ENCODE measurements at places on chromosomes 16 and 17.

DNA sequence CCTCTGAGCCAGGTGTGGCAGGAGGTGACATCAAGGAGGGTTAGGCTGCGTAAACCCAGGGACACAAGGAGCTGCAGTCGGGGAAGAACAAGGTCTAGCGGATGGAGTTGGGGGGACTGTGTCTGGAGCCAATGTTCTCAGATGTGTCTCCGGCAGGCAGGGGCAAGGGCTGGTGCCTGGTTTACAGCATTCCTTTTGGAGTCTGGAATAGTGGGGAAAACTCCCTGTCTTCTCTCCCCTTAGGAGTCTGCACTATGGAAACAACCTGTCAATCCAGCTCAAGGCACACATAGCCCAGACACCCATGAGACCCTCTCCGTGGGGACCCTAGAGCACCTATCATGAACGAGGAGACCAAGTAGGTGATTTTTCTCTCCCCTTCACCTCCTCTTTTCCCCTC lies 27.5 kb downstream of the NLRC5 start:
- DNase-seq, result no peak

GRCh38 chr17:45307290-45308015 lies 9.4 kb downstream of the MAP3K14 start:
- peak; percentile 14 for DNase-seq

DNA sequence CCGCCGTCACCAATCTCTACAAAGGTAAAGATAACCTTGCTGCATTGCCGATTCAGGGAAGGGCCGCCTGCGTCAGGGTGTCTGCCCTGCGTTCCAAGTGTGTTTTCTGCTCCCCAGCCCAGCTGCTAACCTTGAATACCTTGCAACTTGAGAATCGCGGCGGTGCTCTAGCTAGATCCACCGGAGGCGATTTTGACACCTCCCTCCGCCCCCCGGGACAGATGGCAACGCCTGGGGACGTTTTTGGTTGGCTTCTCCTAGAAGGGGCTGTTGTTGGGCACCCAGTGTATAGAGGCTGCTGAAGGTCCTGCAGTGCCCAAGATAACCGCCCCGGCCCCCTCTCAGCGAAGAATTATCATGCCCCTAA lies 1.5 kb downstream of the HAPSTR1 start:
- peak; percentile 16 for DNase-seq

DNA sequence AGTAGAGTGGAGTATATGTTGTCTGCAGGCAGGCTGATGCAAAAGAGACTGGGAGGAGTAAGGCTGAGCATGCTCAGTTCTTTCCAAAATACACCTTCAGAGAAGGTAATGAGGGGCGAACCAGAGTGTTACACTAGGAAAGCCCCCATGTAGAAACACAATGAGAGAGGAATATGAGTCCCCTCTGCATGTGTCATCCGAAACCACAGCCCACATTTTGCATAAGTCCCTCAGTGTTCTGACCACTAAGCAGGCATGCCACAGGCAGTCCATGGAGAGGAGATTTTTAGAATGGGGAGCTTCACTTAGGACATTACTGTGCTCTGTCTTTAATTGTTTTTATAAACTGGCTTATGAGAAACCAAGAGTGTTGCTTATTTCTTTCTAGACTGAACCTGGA lies 32.0 kb downstream of the SLC6A2 start:
- DNase-seq, result no peak

DNA sequence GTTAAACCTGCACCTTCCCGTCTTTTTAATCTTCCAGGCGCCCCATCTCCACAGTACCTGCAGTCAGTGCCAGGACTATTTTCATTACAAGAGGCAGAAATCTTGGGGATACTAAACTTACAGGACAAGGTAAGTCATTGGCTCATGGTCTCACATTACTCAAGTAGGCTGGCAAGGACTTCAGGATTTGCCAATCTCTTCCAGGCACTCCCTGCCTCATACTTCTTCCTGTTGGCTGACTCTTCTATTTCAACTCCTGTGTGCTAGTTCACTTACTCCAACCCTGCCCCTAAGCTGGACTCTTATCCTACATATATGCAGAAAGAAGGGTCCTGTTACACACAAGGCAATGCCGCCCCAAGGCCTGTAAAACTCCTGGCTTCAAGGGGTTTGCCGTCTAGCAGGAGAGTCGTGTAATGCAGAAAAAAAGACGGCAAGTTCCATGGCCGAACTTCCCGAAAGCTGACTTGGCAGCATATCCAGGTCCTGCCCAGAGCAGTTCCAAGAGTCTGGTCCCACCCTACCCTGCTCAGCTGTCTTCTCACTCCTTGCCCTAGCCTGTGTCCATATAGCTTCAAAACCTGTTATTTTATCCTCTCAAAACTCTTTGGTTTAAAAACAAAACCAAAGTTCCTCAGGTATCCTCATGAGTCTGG lies 14.8 kb downstream of the ERN1 start:
- DNase-seq, result no peak

GRCh38 chr16:11201498-11202259 lies 54.3 kb downstream of the SOCS1 start:
- DNase-seq, result no peak

DNA sequence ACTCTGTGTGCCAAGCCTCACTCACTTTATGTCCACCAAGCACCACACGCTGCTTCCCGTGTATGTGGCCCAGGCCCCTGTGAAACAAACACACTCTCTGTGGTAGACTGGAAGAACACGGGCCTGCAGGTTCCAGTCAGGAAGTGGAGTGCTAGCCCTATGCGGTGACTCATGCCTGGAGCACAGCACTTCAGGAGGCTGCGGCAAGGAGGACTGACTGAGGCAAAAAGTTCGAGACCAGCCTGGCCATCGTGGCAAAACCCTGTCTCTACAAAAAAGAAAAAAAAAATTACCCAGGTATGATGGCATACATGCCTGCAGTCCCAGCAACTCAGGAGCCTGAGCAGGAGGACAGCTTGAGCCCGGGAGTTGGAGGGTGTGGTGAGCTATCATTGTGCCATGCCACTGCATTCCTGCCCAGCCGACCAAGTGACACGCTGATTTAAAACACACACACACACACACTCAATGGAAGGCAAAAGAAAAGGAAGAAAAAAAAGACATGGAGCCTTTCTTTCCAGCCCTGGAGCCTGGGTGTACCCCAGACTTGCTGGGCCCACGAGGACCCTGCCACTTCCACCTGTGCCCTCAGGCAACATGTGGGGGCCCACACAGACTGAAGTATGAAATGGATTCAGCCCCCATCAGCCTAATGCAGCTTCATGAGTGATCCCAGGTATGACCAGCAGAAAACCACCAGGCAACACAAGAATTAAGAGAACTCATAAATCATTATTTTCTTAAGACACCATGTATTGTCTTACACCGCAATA lies 126.6 kb downstream of the ANKRD11 start:
- DNase-seq, result peak; percentile 58

DNA sequence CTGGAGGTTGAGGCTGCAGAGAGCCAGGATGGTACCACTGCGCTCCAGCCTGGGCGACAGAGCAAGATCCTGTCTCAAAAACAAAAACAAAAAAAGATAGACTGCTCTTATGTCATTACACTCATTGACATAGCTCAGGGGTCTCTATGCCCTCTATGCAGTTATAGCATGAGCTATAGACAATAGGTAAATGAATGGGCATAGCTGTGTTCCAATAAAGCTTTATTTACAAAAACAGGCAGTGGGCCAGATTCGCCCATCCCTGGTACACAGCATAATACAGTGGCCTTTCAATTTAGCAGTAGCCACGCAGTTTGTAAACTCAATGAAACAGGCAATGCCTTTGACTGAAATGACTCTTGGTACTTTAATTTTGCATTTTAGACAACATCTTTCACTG lies 51.5 kb downstream of the XYLT1 start:
- DNase-seq, result no peak

- no peak for DNase-seq
Observed at GRCh38 chr16:11302977-11303376, 21.8 kb upstream of the PRM1 start.

- DNase-seq, result peak; percentile 14
Observed at GRCh38 chr17:7897773-7898172, 9.2 kb downstream of the CHD3 start.

GRCh38 chr17:42347198-42347597 lies 41.0 kb downstream of the STAT3 start:
- DNase-seq, result no peak

DNA sequence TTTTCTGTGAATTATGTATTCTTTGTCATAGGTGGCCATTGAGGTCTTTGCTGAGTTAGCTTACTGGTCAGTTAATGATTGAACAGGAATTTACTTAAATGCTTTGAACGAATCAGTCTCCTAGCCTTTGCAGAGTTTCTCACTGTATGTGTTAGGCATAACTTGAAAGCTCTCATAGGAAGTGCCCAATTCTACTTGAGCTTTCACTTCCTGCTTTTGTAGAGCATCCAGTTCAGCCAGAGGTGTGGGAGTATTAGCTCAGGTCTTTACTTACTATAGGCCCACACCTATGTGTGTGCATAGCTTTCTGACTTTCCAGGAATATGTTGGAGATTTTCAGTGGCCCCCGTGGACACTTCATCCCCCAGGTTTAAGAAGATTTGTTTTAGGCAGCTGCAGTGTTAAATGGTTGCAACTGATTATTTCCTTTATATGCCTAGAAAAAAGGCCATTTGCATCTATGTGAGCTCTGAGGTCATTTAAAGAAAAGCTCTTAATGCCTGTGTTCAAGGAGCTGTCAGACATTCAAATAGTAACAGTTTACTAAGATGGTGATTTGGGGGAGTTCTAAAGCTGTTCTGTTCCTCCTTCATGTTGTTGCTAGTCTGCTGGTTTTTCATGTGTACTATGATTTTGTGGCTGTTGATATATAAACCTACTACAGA lies 62.3 kb downstream of the PHKB start:
- DNase-seq, result no peak

GRCh38 chr16:4431023-4431422 lies 5.4 kb downstream of the DNAJA3 start:
- DNase-seq, result no peak

DNA sequence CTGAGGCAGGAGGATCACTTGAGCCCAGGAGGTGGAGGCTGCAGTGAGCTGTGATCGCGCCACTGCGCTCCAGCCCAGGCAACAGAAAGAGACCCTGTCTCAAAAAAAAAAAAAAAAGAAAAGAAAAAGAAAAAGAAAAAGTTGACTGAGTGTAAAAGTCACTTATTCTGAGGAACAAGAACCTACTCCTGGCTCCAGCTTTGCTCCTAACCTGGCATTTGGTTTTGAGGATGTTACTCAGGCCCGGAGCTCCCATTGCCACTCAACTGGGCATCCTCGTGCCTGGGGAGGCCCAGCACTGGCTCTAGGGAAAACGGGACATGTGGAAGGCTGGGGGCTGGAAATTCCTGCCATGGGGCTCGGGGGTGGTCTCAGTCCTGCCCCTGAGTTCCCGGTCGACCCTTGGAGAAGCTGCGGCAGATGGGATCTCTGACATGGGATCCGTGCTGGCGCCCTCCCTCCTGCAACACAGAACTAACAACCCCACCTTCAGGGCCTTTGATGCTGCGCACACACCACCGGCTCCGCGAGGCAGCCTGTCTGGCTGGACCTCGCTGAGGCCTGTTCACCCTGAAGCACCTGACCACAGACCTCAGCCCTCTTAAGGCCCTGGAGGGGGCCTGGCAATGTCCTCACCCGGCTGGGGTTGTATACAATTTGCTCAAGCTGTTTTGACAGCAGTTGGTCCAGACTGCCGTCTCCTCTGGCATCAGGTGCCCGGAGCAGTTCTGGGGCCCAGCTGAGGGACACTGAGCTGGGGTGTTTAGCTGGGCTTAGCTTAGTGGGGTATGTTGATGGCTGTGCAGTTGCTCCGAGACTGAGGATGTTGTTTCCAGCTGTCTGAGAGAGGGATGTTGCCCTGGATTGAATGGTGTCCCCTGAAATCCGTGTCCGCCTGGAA lies 12.3 kb downstream of the CD7 start:
- DNase-seq, result no peak

DNA sequence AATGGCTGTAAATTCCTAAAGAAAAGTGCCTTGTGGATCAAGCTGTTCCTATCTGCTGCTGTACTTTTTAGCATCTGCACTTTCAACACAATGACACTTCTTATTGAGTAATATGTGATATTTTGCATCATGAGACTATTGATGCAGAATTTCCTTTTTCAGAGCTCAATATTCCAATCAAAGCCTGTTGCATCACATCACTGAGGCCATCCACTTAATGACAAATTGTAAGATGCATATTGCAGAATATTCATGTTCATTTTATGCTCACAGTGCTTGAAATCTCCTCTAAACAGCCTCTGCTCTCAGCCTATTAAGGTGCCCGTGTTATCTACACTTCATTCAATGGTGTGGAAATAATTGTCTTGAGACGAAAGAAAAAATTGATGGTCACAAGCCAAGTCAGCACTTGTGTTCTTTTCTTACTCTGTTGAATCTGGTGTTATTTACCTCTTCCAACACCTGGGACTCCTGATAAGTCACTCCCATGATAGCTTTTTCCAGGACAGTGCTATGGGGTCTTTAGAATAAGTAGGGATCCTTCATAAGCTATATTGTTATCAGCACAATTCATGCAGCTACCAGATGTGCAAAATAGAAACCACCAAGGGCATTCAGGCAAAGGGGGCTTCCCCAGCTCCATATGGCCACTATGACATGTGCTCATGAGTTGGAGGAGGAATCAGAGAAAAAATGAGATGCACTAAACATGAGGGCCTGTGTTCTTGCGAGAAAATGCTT lies 9.3 kb upstream of the SKAP1 start:
- no peak for DNase-seq

DNA sequence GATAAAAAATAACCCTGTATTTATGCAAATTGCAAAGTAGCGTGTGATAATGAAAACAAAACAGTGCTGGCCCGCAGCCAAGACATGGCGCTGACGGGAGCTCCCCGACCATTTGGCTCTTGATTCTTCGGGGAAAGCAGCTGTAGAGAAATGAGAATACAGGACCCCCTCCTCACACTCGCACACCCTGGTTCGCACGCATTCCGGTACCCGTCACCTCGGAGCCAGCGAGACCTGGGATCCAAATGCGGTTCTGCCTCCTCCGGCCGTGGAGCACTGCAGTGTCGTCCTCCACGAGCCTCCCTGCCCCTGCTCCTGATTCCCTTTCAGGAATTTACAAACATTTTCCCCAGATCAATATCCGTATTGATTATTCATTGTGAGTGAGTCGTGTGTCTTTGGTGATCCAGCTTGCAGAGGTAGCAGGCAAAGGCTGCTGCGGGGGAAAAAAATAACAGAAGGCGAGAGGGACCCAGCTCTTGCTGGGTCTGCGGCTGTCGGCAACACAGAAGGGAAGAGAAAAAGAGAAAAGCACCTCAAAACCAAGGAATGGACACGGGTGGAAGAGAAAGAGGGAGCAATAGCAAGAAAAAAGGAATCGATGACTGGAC lies 184.1 kb upstream of the ZFHX3 start:
- DNase-seq, result no peak

- DNase-seq, result no peak
Observed at GRCh38 chr17:72474719-72475477, 354.1 kb downstream of the SOX9 start.

- DNase-seq, result no peak
Observed at GRCh38 chr16:4561596-4561995, 5.5 kb downstream of the C16orf96 start.

- DNase-seq, result no peak
Observed at GRCh38 chr17:60372790-60373483, 19.0 kb downstream of the USP32 start.

- no peak for DNase-seq
Observed at GRCh38 chr16:30930160-30930571, 6.8 kb downstream of the FBXL19 start.
